SW 1271 (cell line): ENCODE measurements at places on chromosomes 2 and 18.

DNA sequence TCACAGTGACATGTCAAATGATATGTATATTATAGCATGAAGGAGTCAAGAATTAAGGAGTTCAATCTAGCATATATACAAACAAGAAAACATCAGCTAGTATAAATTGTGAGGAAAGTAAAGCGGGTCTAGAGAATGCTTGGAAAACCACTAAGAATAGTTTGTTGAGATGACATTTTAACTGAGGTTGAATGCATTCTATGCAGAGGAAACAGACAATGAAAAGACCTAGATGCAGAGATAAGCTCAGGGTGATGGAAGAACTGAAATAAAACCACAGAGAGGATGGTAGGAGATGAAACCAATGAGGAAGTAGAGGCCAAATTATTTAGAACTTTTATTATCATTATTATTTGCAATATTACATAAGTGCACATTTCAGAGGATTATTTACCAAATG is 803.6 kb upstream of the FANCL start:
- no peak for DNase-seq

GRCh38 chr2:240259201-240259923 is 118.9 kb upstream of the OTOS start:
- DNase-seq, result no peak

DNA sequence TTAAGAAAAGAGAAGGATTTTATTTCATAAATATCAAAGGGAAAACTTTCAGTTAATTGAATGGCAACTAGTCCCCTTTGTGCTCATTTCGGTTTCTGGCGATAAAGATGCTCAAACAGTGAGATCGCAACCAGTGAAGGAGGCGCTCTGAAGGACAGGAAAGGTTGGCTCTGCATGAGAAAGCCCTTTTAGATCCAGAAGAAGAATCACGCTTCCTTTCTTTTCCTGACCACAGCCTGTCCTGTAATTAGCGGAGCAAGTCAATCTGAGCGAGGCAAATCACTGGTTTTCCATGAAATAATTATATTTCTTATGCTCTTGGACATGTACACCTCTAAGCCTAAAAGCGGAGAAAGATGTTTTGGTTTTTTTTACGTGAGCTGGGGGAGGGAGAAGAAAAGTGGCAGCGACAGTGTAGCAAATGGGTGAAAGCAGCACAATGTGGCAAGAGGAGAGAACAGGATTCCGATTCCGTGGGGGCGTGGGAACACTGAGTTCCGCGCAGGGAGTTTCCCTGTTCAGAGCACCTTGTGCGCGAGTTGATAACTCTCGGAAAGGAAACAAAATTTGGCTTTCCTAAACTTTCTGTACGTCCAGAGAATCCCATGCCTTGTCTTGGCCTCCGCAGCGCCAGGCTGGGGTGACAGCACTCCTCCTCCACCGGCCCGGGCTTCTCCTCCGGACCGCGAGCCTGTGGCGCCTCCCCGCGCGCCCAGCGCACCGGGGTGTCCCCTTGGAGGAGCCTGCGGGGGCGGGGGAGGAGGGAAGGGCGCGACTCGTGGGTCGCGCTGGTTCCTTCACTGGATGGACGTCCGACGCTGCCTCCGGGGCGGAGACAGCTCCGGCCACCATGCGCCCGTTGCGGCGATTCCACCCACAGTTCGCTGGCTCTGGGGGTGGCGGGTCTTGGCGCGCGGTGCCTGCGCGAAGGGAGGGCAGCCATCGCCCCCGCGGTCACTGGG is 620 bp upstream of the SLC9A2 start:
- peak; percentile 50 for DNase-seq

DNA sequence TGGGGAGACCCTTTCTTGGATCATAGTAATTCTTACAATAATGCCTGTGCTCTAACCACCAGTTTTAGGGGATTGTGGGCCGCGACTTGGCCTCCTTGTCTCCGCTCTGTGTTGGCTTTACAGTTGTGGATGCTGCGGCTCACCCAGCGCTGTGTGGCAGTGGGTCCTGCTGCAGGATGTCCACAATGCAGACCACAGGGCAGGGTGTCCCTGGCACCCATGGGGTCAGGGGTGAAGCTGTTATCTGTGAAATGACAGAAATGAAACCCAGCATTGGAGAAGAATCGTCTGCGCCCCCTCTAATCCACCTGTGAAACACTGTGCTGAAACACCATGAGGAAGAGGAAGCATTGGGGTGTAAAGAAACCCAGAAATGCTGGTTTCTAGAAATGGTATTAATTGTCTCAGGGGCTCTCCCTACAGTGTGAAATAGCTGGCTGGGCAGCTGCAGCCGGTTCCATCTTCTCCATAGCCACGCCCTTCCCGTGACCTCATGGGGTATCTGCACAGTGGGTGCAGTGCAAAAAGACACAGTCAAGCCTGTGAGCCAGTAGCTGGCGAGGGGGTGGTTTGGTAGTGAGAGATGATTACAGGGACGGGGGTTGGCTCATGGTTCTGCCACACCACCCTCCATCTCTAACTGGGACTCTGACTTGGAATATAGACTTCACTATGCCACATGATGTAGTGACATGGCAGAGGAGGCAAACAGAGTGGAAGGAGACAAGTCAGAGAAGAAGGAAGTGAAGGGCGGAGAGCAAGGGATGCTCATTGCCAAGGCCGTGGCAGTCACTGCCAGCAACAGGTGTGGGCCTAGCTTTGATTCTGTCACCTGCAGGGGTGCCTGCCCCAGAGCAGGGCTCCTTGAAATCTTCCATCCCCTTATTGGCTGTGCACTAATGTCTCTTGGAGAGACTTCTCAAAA is 16.2 kb downstream of the INPP4A start:
- DNase-seq, result no peak

- no peak for DNase-seq
These were observed 73.3 kb downstream of the TMEM18 start for GRCh38 chr2:603869-604268.
